ENCODE measurements at places on chromosomes 6 and 20.

DNA sequence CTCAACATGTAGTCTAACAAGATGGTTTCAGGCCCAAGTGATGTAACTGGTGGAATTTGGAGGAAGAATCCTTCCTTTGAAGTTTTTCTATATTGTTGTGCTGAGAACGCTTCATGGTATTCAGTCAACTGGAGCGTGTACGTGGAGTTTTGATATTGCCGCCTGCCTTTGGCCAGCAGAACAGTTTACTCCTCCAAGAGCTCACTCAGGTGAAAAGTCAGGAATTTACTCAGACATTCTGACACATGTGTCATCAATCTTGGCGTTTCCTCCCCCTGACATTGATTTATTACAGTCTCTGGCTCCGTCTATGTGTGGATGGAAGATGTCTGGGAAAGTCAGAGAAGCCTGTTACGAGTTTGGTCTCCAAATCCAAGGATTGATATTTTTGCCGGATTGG lies 19.0 kb upstream of the TGM2 start:
- DNase-seq: no peak

DNA sequence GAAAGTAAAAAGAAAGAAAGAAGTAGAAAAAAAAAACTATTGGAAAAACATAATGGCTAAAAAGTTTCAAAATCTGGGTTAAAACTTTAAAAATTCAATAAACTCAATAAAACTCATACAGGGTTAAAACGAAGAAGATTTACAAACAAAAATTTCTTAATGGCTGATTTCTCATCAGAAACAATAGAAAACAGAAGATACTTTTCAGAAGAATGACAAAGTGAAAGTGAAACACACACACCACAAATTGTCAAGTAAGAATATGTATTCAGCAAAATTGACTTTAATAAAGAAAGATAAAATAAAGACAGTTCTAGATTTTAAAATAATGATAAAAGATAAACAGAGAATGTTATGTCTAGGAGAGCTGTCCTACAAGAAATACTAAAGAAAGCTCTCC lies 618.9 kb upstream of the GJE1 start:
- no peak for DNase-seq

- DNase-seq: no peak
Measured at GRCh38 chr6:18693881-18694280, 306.7 kb downstream of the RNF144B start.

GRCh38 chr6:16739329-16739801 lies 21.9 kb downstream of the ATXN1 start:
- no peak for DNase-seq

DNA sequence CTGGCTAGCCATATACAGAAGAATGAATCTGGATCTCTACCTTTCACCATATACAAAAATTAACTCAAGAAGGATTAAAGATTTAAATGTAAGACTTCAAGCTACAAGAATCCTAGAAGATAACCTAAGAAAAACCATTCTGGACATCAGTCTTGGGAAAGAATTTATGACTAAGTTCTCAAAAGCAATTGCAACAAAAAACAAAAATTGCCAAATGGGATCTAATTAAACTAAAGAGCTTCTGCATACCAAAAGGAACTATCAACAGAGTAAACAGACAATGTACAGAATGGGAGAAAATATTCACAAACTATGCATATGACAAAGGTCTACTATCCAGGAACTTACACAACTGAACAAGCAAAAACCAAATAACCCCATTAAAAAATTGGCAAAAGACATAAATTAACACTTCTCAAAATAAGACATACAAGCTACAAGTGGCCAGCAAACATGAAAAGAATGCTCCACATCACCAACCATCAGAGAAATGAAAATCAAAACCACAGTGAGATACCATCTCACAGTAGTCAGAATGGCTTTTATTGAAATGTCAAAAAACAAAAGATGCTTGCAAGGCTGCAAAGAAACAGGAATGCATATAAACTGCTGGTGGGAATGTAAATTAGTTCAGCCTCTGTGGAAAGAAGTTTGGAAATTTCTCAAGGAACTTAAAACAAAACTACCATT lies 66.8 kb upstream of the RSPO3 start:
- DNase-seq: no peak

All from GM12865 (cell line).